ENCODE measurements at places on chromosomes 7 and 10.

- no peak for DNase-seq
These were observed 321.9 kb downstream of the CCDC3 start for GRCh38 chr10:12679636-12680035.

DNA sequence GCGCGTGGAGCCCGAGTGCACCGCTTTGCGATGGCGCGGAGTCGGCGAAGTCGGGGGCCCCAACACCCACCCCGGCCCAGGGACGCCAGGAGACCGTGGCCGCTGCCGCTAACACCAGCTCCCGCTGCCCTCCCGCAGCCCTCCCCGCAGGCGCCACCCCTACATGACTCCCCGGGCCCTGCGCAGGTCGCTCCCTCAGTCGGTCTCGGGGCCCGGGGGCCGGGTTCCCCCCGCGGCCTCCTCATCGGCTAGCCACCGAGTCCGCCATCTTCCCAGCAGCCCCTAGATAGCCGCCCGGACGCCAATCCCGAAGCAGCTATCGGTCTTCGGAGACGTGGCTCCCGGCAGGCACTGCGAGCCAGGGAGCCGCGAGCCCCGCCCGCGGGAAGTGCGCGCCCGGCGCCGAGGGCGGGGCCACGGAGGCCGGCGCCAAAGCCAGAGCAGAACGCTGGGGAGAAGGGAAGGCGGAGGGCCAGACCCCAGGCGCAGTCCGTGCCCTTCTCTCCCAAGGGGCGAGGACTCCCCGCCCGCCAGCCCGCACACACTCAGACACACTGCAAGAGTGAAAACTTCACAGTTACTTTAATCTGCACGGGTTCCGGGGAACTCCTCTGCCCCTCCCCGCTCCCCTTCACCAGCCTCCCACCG, at the start of gene FASTK:
TSS of gene FASTK (minus strand) at position 288 of the 648 bp plus-strand sequence. CDS start at position 245, 43 bp downstream.
- peak; percentile 78 for DNase-seq

DNA sequence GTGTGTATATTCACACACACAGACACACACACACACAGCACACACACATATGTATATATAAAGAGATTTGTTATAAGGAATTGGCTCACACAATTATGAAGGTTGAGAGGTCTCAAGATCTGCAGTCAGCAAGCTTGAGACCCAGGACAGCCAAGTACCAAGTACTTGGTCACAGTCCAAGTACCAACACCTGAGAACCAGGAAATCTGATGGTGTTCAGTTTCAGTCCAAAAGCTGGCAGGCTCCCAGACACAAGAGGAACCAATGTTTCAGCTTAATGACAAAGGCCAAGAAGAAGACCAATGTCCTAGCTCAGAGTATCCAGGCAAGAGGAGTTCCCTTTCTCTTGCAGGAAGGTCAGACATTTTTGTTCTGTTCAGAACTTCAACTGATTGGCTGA, 780.2 kb downstream of the MAGI2 start:
- DNase-seq = no peak

- DNase-seq = no peak
These were observed 137.7 kb downstream of the ZMIZ1 start for GRCh38 chr10:79206300-79207095.

DNA sequence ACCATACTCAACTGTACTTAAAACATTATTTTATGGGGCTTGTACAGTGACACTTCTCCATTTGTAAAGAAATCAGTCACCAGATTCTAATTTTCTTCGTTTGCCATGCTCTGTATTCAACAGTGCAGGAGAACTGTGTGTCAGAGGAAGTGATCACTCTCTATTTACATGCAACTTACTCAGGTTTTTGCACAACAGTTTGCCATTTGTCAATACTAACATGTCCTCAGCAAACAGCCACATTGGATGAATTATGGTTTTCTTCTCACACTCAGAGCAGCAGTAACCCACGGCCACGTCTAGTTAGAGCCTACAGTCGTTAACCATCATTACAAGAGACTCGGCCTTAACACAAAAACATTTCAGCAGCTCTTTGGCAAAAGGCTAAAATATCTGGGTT, 69.2 kb upstream of the SP4 start:
- no peak for DNase-seq

DNA sequence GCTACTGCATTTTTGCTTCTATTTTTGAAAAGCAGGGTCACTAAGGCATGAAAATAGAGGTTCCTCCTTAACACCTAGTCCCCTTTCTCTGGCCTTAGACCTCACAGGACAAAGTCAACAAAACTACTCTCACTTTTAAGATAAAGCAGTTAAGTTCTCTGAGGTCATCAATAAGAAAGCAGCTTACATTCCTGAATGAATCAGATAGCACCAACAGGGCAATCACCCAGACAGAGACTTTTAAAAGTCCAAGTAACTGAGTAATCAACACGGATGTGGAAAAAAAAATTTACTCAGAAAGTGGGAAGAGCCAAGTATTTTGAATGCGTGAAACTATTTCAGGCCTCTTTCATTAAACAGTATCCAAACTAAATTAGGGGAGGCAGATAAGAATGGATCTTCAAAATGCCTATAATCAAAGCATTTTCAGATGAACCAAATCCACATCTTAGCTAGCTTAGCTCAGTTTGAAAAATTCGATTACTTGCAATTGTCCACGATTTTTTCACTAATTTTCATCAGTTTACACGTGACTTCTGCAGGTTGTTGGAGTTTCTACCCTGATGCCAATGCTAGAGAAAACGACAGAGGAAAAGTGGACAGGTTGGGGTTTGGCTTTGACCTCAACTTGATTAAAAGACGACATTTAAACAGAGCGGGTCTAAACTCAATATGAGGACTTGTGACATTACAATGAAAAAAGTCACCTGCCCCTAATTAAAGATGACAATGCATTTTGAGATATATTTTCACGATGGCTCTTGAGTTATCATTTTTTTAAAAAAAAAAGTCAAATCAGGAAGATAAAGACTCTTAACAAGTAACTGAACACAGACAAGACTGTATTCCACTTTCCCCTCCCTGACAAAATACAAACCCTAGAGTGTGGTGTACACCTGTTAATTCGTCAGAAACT, 1.6 kb downstream of the BEND7 start:
- no peak for DNase-seq

GRCh38 chr7:103123529-103123928, 25.4 kb downstream of the NAPEPLD start:
- DNase-seq = no peak
